Sigmoid colon (tissue), 7 donors: ENCODE measurements at places on chromosomes 11 and 22. TPM values are rescaled to one million over a fixed set of nuclear protein-coding genes. Genes with fewer than 3 reads are reported as not detected.

- H3K27ac ChIP-seq = peak overlapping the region; percentile 93
- peak overlapping the region; percentile 36 for H3K4me3 ChIP-seq
- H3K27me3 ChIP-seq = no peaks in the 10 kb centered on the region
- H3K4me1 ChIP-seq = peaks cover 53% of the 10 kb centered on the region
These were observed 15.6 kb downstream of the TMEM184B start for GRCh38 chr22:38257181-38257580.

DNA sequence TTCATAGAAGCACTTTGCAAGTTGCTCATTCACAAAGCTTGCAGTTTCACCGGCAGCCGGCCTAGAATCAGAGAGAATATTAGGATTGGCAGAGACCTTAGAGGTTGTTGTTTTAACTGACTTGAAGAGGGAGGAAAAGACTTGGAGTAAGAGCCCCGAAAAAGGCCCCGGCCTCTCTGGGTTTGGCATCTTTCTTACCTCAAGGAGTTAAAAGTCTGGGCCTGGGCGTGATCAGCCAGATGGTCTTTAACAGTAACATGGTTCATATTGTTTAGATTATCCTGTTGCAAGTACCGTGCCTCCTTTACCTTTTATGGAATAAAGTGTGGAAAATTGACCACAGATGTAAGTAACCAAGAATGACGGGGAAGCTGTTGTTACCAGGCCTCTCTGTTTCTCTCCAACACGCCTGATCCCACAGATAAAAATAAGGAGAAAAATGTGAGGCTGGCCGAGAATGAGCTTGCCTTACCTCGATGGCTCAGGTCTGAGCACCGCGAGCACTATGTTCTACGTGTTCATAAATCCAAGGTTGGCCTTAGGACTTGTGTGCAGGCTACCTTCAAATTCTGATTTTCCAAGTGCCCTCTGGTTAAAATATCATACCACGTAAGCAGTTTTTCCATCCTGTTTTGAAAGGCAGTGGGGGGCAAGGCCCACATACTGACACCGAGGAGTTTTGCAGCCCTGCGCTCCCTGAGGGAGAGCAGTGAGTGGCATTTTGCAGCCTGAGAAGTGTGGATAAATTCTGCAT is 56.4 kb downstream of the PARVA start:
- H3K27me3 ChIP-seq = no peaks in the 10 kb centered on the region
- no peak overlapping the region for H3K4me3 ChIP-seq

Gene FOLR1
- not detected for total RNA-seq

Gene PANX3
- not detected for total RNA-seq

GRCh38 chr11:119087747-119088241 is 3.1 kb downstream of the HMBS start:
- no peak overlapping the region for H3K27ac ChIP-seq
- no peak overlapping the region for H3K4me3 ChIP-seq
- no peak for DNase-seq
- no peaks in the 10 kb centered on the region for H3K27me3 ChIP-seq
- no peaks in the 10 kb centered on the region for H3K36me3 ChIP-seq

Gene NRGN
- total RNA-seq = 1.3 TPM

Gene MMP12
- not detected for total RNA-seq

DNA sequence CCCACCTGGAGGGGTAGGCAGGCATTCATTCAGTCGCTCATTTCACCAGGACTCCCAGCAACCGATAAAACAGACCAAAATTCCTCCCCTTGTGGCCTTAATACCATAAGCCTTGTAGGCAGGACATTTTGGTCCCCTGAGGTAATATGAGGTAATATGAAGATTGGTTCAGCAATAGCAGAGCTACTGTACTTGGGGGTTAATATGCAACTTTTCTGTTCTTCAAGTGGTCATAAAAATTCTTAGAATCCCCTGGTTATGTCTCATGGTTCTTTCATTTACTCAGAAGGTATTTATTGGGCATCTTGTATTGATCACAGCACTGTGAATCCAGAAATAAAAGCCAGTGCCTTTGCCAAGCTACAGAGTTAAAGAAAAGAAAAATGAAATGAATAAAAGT is 29.8 kb downstream of the SHISA8 start:
- no peaks in the 10 kb centered on the region for H3K27me3 ChIP-seq
- H3K4me1 ChIP-seq = peaks cover 4% of the 10 kb centered on the region
- H3K36me3 ChIP-seq = peaks cover 43% of the 10 kb centered on the region
- H3K4me3 ChIP-seq = no peak overlapping the region
- no peak for DNase-seq

GRCh38 chr11:62796281-62796680 is 4.5 kb upstream of the TMEM223 start:
- DNase-seq = no peak
- no peak overlapping the region for H3K27ac ChIP-seq
- H3K36me3 ChIP-seq = peaks cover 93% of the 10 kb centered on the region
- peaks cover 10% of the 10 kb centered on the region for H3K4me1 ChIP-seq
- no peaks in the 10 kb centered on the region for H3K27me3 ChIP-seq

Gene SLN
- total RNA-seq = not detected

Gene MFNG
- 15.3 TPM for total RNA-seq

DNA sequence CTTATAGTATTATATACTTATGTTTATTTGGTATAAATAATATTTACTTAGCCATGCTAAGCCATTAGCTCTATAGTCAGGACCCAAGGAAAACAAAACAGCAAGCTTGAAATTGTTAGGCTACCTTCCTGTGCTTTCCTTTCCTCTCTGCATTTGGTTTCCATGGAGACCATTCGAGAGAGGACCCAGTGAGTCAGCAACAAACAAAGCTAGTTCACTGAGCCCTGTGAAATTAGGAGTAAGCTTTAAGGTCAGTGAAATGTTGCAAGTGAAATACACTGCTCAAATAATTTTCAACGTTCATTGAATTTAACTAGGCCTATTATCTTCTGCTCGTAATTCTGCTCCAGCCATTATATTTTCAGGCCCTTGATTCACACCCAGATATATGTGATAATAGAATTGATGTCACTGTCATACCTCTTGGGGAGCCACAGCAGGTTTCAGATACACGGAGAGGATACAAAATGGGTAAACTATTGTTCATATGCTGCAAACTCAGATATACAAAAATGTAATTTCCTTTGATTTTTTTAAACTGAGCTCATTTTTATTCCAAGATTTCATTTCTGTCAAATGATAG is 9.1 kb upstream of the OR10D3 start:
- H3K27me3 ChIP-seq = no peaks in the 10 kb centered on the region
- no peak for DNase-seq
- H3K4me1 ChIP-seq = no peaks in the 10 kb centered on the region
- H3K27ac ChIP-seq = no peak overlapping the region
- no peak overlapping the region for H3K4me3 ChIP-seq

Gene DDIAS
- total RNA-seq = not detected

DNA sequence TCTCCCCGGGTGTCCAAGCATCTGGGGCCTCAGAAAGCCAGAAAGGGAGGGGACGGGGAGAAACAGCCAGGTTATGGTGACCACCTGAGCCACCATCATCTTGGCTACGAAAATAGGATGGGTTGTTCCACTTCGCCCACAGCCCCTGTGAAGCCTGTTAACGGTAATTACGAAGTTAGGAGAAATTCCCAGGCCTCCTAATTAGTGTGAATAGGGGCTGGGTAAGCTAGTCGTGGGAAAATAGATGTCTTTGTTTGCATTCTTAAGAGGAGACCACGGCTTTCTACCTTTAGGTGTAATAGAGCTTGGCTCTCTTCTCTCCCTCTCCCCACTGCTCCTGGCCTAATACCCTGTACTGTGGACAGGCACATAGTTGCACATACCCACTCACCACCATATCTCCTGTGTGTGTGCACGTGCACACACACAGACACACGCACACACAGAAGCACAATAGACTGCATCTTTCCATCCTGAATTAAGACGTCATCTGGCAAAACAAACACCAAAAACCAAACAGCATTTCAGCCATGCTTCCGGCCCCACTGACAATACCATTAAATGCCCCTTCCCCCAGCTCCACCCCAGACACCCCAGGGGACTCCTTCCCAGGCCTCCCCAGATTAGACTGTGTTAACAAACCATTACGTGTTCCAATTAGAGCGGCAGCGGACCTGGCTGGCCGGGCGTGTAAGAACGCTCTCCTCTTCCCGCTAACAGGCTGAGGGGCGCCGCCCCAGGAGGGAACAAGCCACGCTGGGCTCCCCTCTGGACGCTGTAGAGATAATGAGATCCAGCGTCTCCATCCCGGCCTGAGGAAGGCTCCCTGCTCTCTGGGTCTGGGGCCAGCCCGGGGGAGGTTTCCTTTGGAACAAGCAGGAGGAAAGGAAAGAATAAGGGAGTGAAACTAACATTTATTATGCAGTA is 72.8 kb downstream of the TP53I11 start:
- no peaks in the 10 kb centered on the region for H3K36me3 ChIP-seq
- no peaks in the 10 kb centered on the region for H3K27me3 ChIP-seq
- no peak overlapping the region for H3K4me3 ChIP-seq

GRCh38 chr22:26887456-26887855 is 230.1 kb downstream of the MIAT start:
- DNase-seq = no peak
- peak overlapping the region; percentile 48 for H3K27ac ChIP-seq
- no peak overlapping the region for H3K4me3 ChIP-seq
- no peaks in the 10 kb centered on the region for H3K4me1 ChIP-seq
- H3K27me3 ChIP-seq = no peaks in the 10 kb centered on the region
- no peaks in the 10 kb centered on the region for H3K36me3 ChIP-seq

DNA sequence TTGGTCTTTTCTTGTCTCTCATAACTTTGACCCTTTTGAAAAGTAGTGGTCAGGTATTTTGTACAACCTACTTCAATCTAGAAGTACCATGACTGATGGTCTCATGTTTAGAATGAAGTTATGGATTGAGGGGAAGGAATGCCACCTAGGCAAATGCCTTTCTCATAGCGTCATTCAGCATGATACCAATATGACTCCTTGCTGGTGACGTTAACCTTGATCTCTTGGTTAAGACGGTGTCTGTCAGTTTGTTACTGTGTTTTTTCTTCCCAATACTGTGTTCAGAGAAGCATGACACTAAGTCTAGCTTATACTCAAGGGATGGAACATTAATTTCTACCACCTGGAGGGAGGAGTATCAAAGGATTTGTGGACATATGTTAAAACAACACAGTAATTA is 130.9 kb downstream of the KIF18A start:
- H3K4me1 ChIP-seq = no peaks in the 10 kb centered on the region
- no peak overlapping the region for H3K4me3 ChIP-seq
- H3K27ac ChIP-seq = no peak overlapping the region
- DNase-seq = no peak
- H3K27me3 ChIP-seq = no peaks in the 10 kb centered on the region

Gene TRIM29
- 1.2 TPM for total RNA-seq

Gene DEFB131B
- not detected for total RNA-seq

- no peaks in the 10 kb centered on the region for H3K27me3 ChIP-seq
- DNase-seq = no peak
- no peaks in the 10 kb centered on the region for H3K36me3 ChIP-seq
- H3K27ac ChIP-seq = no peak overlapping the region
These were observed 64.2 kb downstream of the RASSF10 start for GRCh38 chr11:13073119-13073981.

Gene YPEL4
- total RNA-seq = 1.5 TPM

DNA sequence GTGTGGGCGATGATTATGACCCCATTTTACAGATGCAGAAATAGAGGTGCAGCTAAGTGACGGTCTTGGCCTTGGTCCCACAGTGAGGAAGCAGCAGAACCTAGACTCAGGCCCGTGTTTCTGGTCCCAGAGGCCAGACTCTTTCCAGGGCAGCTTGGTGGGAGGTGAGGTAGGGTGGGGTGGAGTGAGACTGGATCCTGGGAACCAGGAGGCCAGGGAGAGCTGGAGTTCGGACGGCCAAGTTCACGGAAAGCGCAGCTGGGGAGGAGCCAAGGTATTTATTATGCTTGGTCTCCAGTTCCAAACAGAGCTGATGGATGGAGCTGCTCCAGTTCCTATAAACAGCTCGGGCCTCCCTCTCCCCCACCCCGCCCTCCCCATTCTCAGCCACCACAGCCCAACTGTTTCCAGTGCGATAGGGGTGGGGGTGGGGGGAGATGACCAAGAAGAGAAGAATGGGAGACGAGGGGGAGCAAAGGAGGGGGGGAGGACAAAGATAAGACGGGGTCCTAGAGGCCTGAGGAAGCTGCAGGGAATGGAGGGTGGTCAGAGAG is 16.2 kb downstream of the LRRC32 start:
- DNase-seq = peak; percentile 91
- no peaks in the 10 kb centered on the region for H3K27me3 ChIP-seq
- H3K4me3 ChIP-seq = no peak overlapping the region
- H3K27ac ChIP-seq = peak overlapping the region; percentile 68
- peaks cover 39% of the 10 kb centered on the region for H3K4me1 ChIP-seq
- no peaks in the 10 kb centered on the region for H3K36me3 ChIP-seq
